ENCODE measurements at places on chromosomes 12 and 14. TPM values are rescaled to one million over a fixed set of nuclear protein-coding genes. Genes with fewer than 3 reads are reported as not detected.

Gene KRT79
- not detected for polyA plus RNA-seq

Gene DPF3
- polyA plus RNA-seq = 0.01 TPM

DNA sequence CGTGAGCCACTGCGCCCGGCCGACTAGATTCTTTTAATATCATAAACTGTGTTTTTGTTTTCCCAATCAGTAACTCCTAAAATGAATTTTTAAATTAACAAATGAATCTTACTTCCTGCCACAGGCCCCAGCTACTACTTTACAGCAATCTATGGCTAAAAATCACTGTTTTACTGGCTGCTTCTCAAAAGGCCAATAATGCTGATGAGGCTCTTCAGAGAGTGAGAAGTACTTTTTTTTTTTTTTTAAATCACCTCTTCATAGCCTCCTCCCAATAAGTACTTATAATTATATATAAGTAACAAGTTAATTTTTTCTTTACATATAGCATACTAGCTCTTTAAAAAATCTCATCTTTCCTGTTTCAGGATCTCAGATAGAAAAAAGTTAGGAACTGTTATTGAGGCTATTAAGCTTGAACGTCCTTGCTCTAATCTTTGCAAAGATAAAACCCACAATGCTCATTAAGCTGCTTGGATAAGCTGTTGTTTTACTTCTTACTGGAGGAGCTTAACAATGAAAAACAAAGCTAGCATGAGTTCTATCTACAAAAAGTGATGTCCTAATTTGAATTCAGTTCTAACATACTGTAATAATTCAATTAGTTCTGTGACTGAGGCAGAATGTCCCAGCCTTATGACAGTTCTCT lies 12.8 kb upstream of the WDR20 start:
- DNase-seq = no peak
- no peak overlapping the region for H3K27ac ChIP-seq
- H3K4me1 ChIP-seq = no peaks in the 10 kb centered on the region
- H3K4me3 ChIP-seq = no peak overlapping the region
- no peaks in the 10 kb centered on the region for H3K27me3 ChIP-seq

GRCh38 chr12:4320497-4320852 lies 538 bp upstream of the TIGAR start:
- H3K4me3 ChIP-seq = peak overlapping the region; percentile 73
- no peak for DNase-seq
- H3K4me1 ChIP-seq = peaks cover 33% of the 10 kb centered on the region
- H3K27me3 ChIP-seq = no peaks in the 10 kb centered on the region
- H3K36me3 ChIP-seq = peaks cover 8% of the 10 kb centered on the region

GRCh38 chr12:124753993-124754392 lies 109.7 kb downstream of the SCARB1 start:
- no peaks in the 10 kb centered on the region for H3K36me3 ChIP-seq
- no peaks in the 10 kb centered on the region for H3K27me3 ChIP-seq
- peaks cover 76% of the 10 kb centered on the region for H3K4me1 ChIP-seq
- H3K4me3 ChIP-seq = no peak overlapping the region
- DNase-seq = no peak
- H3K27ac ChIP-seq = peak overlapping the region; percentile 94

Data from CD14-positive monocyte (primary cell).